ENCODE measurements at places on chromosomes 12 and 14.

GRCh38 chr12:44381341-44381740 is 494.8 kb downstream of the NELL2 start:
- no peak for DNase-seq

DNA sequence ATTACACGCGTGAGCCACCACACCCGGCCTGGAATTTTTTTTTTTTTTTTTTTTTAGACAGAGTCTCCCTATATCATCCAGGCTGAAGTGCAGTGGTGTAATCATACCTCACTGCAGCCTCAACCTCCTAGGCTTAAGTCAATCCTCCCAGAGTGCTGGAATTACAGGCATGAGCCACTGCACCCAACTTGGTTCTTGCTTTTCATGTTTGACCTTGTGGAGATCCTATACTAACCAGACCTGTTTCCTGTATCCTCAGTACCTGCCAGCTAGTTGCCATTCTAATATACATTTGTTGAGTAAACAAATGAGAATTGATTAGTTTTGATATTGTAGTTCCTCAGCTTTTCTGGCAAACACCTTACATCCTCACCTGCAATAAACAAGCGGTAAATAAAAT is 3.2 kb upstream of the VSIG10 start:
- no peak for DNase-seq

GRCh38 chr14:89292579-89293313 is 124.3 kb downstream of the FOXN3 start:
- DNase-seq = no peak

- no peak for DNase-seq
Measured at GRCh38 chr14:29608861-29609260, 318.8 kb downstream of the PRKD1 start.

DNA sequence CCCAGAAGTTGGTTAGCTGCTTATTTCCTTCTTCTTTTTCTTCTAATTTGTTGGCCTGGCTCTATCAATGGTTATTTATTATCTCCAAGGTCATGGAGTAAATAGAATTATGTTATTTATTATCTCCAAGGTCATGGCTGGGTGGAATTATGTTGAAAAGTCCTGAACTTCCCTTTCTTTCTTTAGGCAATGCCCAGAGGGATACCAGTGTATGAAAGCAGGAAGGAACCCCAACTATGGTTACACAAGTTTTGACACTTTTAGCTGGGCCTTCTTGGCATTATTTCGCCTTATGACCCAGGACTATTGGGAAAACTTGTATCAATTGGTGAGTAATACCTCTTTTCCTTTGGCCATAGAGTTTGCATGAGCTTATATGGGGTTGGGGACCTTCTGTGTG is 111.6 kb downstream of the SCN8A start:
- no peak for DNase-seq
